T follicular helper cell (primary cell): ENCODE measurements at places on chromosomes 3 and 15.

- no peak for DNase-seq
Measured at GRCh38 chr3:15926871-15927270, 129.1 kb upstream of the ANKRD28 start.

GRCh38 chr15:48719668-48720067 lies 74.2 kb upstream of the FBN1 start:
- no peak for DNase-seq

DNA sequence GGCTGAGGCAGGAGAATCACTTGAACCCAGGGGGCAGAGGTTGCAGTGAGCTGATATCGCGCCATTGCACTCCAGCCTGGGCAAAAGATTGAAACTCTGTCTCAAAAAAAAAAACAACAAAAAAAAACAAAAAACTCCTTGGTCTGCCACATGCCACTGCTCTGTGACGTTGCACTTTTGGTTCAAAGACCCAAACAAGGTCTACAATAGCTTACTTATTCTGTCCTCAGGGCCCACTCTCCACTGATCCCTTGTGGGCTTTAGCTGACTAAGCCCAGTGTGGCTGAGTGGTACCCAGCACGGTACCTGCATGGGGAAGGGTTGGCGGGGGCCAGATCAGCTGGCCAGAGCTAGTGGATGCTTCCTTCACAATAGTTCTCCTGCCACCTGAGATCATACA lies 1.8 kb downstream of the MON1A start:
- no peak for DNase-seq

GRCh38 chr3:29410220-29410619 lies 129.3 kb downstream of the RBMS3 start:
- no peak for DNase-seq

DNA sequence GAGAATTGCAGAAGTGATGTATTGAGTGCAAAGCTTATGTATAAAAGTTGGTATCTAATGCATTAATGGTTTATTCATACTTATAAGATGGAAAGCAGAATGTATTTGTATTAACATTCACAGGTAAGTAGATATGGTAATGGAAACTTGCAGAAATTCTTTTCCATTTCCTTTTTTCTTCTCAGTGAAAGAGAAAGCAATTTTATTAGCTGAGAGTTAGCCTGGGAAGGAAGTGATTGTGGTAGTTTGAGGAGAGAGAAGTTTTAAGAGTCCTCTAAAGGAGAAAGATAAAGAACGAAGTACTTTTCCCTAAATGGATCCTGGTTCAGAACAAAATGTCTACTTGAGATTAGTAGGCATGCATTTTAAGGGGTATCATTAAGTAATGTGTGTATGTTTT lies 60.1 kb upstream of the OSTN start:
- DNase-seq, result no peak

- no peak for DNase-seq
Measured at GRCh38 chr3:138332472-138333073, 2.9 kb upstream of the NME9 start.

GRCh38 chr15:82062479-82063454 lies 16.9 kb upstream of the MEX3B start:
- DNase-seq, result no peak

- no peak for DNase-seq
Measured at GRCh38 chr3:38059591-38059990, 20.6 kb downstream of the DLEC1 start.

DNA sequence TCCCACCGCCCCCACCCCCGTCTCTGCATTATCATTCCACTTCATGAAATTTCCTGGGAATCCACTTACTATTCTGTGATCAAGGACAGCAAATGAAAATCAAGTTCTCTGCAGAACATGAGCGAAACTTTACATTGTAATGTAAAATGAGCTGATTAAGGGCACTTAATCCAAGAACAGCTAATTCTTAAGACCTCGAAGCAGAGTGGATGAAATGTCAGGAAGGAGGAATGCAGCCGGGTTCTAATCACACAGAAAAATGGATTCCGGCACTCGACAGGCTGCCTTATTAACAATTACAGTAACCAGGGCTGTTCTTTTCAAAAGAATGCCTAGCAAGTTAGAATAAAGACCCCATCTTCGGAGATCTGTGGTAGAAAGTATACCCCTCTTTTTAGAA lies 57.5 kb downstream of the RFTN1 start:
- DNase-seq, result no peak

DNA sequence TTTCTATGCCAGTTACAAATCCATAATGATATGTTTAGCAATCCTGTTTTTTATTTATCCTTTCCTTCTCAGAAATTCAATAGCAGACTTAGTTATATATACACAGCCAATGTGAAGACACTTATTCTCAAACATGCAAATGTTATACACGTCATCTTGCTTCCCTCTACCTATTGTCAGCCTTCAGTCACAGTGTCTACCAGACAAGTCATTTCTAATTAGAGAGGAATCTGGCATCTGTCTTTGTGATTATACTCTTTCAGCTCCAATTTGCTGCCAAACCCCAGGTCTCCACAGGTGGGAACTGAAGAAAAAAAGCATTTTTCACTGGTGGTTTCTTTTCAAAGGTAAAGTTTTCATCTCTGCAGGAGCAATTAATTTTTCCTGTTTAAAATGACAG lies 793.1 kb downstream of the AGBL1 start:
- DNase-seq, result no peak
